Esophagus squamous epithelium (tissue), 5 donors: ENCODE measurements at places on chromosomes 6 and 20.

DNA sequence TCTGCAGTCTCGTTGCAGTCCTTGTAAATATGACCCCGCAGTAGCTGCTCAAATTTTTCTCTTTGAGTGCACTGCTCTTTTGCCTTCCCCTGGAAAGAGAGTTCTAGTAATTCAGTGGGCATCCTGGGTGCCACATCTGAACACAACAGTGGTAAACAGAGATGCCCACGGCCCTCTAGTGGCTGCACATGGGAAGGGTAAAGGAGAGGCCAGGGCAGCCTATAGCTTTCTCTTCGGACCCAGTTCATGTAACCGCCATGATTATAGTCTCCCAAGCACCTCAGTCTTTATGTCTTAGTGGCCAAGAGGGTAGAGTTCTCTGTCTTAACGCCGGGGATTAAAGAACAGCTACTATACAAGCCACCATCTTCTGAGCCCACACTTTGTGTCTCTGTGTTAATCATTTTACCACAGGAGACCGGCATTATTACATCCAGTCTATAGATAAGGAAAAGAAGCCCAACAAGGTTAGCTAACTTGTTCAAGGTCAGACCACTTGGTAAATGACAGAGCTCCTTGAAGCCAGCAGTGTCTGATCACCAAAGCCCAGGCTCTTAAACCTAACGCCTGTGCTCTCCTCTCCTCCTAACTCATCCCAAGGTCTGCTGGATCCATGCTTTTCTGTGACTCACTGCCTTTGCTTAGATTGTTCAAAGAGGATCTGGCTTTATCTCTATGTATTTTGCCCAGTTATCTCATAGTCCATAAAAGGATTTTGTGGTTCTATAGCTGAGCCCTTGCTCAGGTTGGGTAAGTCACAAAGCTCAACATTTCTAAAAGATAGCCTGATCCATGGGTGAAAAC, 81.8 kb downstream of the ISM1 start:
- no peak for DNase-seq

GRCh38 chr20:62445553-62446340, 18.4 kb upstream of the RBBP8NL start:
- DNase-seq: no peak

GRCh38 chr6:158573542-158573931, 13.6 kb downstream of the TMEM181 start:
- no peak for DNase-seq

- no peak for DNase-seq
Observed at GRCh38 chr6:41683273-41683522, 44.9 kb downstream of the MDFI start.

DNA sequence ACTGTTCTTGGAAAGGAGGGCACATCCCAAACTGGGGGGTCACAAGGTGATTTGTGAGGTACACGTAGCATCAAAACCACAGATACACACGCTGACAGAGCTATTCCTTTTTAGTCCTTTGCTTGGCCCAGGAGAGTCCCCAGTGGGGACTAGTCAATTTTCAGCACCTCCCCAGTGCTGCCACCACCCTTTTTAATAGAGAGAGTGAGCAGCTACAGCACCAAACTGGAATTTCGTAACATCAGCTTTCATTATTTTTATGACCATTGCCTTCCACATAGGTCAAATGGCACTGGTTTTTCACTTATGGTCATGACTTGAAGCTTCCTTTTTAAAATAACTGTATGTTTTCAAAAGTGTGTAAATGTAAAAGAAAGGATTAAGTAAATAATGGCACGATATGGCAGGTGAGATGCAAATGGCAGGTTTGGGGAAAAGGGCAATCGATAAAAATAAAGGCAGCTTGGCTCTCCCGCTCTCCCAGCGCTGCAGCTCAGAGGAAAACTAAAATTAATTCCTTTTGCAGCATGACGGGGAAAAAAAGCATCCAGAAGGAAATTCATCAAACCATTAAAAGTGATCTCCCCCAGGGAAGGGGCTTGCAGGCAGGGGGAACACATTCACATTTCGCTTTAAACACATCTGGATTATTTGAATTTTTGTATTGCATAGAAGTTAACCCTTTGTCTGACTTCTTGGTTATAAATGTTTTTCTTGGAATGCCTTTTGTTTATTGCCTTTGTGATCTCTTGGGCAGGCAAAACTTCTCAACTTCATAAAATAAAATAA, 95.2 kb downstream of the ANKRD60 start:
- DNase-seq: no peak

DNA sequence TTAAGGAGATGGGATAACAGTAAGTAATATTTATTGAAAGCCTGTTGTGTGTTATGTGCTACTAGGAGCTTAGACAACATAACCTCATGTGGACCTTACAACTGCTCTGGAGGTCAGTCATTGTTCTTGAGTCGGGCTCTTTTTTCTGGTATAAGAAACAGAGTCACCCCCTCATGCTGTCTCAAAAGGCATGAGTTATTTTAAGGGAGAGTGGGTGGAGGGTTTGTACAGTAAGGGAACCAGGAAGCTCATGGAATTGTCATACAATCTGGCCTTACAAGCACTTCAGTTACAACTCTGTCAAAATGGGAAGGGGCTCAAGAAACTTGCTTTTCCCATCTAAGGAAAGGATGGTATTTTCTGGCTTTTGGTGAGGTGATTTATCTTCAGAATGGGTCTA, 16.5 kb upstream of the DSE start:
- no peak for DNase-seq

- DNase-seq: no peak
Observed at GRCh38 chr6:37928217-37928616, 108.7 kb downstream of the ZFAND3 start.

GRCh38 chr6:73028124-73028766, 197.1 kb downstream of the KHDC1L start:
- no peak for DNase-seq

GRCh38 chr20:6057691-6058090, 3.8 kb upstream of the LRRN4 start:
- no peak for DNase-seq

DNA sequence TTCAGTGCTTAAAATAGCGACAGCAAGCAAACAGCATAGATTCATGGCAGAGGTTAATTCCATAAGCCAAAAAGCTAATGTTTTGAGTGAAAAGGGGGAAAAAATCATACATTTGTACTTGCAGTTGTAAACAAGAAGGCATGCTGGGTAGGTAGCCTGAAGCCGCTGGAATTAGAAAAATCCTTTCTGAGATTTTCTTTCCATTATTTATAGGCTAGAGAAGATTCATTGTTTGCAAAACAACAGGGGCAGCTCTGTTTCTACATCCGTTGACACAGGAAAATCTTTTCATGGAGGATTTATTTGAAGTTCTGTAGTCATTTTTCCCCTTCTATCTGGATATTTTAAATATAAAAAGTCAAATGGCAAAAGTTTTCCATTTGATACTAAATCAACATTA, 843.9 kb downstream of the QKI start:
- DNase-seq: no peak

DNA sequence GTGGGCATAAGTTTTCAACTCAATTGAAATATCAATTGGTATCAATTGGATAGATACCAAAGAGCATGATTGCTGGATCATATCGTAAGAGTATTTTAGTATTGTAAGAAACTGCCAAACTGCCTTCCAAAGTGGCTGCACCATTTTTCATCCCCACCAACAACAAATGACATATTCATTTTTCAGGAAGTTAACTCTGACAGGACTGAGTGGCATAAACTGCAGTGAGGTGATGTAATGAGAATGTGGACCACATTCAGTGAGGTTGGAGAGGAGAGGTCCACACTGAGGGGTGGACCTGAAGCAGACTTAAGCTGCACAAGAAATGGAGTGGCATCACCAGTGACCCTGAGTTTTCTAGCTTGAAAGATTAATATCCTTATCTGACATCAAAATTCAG, 11.6 kb upstream of the CALHM6 start:
- DNase-seq: no peak

DNA sequence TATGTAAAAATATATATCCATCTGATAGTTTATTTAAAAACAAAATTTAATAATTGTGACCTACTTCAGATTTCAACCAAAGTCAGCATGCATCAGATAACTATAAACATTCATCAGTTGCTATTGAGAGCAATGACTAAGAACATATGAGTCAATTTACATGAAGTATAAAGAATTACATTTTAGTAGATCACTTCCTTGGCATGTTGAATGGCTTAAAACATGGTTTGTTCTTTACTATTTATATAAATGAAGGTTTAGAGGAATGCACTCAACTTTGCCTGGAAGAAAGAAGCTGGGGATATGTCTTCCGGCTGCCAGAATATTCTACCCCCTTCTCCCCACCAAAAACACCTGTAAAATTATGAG, 6.4 kb upstream of the FAM217A start:
- DNase-seq: no peak
